ENCODE measurements at places on chromosomes 1 and 21.

- no peak for DNase-seq
Measured at GRCh38 chr1:173573596-173573995, 29.3 kb downstream of the SLC9C2 start.

DNA sequence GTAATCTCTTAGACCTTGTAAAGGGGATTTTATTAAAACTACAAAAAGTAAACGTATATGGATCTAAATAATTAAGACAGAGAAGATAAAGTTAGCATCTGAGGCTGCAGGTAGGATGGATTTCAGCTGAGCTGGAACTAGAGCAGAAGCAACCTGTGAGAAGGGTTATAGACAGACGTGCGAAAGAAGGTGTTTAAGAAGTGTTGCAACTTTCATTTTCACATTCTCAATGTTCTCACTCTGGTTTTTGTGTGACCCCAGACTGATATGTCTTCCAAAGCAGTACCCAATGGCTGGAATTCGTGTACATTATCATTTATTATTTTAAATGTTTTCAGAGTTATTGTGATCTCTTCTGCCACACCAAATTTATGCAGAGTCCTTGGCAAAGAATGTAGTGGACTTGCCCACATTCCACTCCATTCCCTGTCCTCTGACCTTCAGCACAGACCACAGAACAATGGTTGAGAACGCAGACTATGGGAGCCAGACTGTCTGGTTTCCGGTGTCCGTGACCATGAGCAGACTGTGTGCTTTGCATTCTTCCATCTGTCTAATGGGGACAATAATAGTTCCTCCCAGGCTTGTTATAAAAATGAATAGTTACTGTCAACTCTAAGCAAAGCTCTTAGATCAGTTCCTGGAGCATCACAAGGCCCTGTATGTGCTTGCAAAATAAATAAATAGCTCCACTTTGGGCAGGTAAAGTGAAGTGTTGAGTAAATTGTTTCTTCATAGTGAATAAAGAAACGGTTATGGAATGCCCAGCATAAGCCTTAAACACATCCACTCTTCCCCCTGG lies 140.6 kb upstream of the SAMSN1 start:
- no peak for DNase-seq

GRCh38 chr1:94715321-94715720 lies 104.8 kb upstream of the SLC44A3 start:
- DNase-seq: no peak

- DNase-seq: no peak
Measured at GRCh38 chr1:24765308-24765988, 20.2 kb downstream of the CLIC4 start.

DNA sequence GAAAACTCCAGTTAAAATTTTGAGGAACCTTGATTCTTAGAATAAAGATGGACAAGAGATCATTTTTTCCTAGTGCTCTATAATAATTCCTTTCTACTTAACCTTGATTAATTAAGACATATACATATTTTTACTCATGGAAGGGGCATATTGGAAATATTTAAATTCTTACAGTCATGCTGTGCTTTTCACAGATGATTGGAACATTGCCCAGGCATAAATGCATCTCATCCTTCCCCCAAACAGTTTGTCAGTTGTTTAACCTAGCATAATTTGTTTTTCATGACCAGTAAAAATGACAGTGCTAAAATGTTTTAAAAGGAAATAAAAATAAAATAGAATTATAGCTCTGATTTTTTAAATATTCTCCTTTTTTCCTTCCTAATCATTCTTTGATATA lies 140.0 kb downstream of the DNM3 start:
- DNase-seq: no peak

- DNase-seq: no peak
Measured at GRCh38 chr1:219441884-219442283, 171.0 kb downstream of the ZC3H11B start.

DNA sequence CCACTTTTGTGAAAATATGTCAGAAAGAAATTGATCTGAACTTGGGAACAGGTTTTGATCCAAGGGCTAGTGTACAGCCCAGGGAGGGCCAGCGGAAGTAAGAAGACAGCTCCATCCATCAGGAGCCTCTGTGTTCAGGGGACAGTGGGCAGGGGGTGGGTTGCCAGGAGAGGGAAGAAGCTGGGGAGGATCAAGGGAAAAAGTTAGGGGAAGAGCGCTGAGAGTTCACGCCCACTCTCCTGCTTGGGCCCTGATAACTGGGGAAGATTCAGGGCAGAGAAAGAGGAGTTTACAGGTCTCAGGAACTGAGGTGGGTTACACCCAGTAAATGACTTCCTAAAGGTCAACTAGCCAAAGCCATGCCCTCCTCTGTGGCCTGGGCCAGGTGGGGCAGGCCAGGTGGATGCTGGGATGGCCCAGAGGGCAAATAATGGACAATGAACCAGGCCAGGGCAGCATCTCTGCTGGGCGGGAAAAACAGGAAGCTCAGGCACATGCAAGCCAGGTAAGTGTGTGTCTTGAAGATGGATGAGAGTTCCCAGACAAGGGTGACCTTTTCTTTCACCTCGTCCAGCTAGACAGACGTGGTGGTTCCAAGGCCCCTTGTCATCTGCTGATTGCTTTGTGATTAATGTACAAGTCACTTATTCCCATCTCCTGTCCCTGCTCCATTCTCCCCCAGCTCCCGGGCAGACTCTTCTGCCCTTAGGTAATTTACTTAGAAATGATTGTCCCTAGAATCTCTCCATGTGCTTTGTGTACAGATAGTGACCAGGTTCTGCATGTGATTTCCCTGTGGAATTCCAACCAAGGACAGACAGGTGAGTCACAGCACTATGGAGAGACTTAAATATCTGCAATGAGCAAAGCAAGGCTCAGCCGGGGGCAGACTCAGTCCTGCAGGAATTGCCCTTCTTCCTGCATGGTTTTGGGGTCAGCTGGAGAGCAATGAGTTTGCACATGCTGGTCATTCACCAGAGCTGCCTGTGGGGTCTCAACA lies 57.0 kb downstream of the MDM4 start:
- no peak for DNase-seq

Measured in stimulated activated CD8-positive, alpha-beta memory T cell treated with anti-CD3 and anti-CD28 coated beads, Interleukin-7, amount 100 ng/mL, for 4 hours (primary cell).